ENCODE measurements at places on chromosomes 16 and 17.

DNA sequence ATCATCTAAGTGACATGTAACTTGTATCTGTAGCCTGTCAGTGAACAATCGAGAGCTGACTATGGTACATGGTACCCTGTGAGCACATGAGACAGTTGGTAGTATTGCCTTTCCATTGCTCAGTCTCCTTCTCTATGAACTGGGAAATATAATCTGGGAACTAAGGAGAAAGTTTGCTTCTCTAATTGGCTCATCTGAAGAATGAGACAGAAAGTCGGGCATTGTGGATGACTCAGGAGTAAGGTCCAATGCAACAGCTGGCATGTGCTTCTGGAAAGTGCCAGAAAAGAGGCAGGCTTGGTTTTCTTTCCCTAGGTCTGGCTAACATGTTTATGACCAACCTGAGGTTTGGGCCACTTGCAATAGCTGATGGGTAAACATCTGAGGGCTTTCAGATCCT, 51.9 kb downstream of the ZZEF1 start:
- no peak for DNase-seq

- no peak for DNase-seq
Measured at GRCh38 chr16:84207879-84208278, 16.9 kb downstream of the ADAD2 start.

- DNase-seq, result no peak
Measured at GRCh38 chr16:21167360-21167759, 8.9 kb downstream of the LDAF1 start.

DNA sequence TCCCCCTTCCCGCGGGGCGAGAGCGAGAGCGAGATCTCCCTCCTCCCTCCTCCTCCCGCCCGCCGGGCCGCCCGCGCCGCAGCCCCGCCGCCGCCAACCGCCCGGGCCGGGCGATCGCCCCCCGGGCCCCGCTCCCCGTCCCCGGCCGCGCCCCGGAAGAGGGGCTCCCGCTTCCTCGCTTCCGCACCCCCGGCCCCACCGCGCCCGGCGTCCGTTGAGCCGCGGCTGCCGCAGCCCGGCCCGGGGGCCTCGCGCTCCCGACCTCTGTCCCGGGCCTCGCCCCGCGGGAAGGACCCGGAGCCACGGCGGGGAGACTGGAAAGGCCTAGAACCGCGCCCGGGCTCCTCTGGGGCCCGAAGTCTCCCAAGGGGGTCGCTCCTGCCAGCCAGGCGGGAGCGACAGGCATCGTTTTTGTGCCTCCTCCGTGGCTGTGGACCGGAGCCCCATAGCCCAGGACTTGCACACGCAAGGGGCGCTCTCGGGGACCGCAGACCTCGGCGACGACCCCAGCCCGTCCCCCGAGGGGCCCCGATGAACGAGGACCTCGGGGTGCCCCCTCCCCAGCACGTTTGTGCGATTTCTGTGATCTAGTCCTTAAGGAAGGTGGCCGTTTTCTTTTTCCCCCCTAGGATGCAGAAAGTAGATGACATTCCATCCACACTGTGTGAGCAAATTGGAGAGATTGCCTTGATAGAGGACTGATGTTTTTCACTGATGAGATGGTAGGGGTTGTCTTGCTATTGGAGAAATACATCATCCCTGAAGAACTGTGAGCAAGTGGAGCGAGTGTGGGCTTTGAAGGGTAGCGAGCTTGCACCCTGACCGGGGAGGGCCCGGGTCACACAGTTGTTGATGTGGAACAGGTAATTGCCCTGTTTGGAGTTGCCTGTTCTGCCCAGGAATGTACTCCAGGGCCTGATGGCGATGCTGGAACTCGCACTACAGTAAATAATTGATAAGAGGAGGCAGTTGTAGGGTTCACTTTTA, 611 bp downstream of the BANP start:
- no peak for DNase-seq

- DNase-seq, result no peak
Measured at GRCh38 chr17:16287563-16288027, 65.7 kb downstream of the CENPV start.

GRCh38 chr17:37490638-37491614, 1.2 kb downstream of the DUSP14 start:
- DNase-seq, result no peak

GRCh38 chr16:76081967-76082366, 195.2 kb upstream of the CNTNAP4 start:
- DNase-seq, result no peak

DNA sequence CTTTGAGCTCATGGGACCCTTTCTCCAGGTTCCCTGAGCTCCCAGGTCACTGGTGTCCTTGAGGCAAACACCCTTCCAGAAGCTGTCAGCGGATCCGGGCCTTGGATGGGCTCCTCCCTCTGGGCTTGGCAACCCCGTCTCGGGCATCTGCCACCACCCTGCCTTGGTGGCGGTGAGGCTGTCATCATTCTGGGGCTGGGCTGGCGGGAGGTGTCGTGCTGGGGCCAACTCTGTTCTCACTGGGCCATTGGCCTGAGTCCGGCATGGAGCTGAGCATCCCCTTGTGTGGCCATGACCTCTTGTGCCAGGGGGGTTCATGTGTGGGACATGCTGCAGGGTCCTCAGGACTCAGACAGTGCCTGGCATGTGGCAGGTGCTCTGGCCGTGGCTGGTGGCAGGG, 197.6 kb downstream of the LAT start:
- no peak for DNase-seq

- no peak for DNase-seq
Measured at GRCh38 chr16:50613964-50614474, 65.8 kb downstream of the NKD1 start.

DNA sequence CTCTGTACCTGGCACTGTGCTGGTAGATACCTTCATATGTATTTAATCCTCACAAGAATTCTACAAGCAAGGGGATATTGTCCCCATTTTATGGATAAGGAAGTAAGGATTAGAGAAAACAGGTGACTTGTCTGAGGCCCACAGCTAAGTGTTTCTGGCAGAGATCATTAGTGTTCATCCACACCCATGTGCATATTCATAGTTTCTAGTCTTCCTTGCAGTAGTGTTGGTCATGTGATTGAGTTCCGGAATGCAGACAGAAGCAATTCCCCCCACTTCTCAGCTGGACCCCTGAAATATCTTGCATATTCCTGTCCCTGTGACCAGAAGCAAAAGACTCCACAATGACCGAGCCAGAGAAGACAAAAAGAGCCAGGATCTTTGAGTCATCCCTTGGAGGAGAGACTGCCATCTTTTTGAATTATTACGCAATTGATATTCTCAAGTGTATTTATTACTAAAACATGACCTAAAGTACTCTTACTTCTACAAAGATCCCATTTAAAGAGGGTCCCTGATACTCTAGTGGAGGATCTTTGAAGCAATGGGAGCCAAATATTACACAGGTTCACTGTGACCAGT, 43.4 kb downstream of the SOX9 start:
- no peak for DNase-seq

- DNase-seq, result no peak
Measured at GRCh38 chr17:19651451-19652238, 3.1 kb downstream of the ALDH3A2 start.

DNA sequence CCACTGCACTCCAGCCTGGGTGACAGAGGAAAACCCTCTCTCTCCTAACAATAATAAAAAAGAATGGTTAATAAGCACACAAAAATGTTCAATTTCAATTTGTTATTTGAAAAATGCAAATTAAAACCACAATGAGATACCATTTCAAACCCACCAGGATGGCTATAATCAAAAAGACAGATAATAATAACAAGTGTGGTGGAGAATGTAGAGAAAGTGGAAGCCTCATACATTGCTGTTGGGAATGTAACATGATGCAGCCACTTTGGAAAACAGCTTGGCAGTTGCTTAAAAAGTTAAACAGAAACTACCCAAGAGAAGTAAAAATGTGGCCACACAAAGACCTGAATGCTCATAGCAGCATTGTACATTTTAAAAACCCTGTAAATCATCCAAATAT, 51.8 kb upstream of the MAP3K14 start:
- peak; percentile 11 for DNase-seq
